ENCODE measurements at places on chromosomes 13 and 19.

GRCh38 chr13:112674412-112675365 lies 15.1 kb upstream of the ATP11A start:
- no peak for DNase-seq

DNA sequence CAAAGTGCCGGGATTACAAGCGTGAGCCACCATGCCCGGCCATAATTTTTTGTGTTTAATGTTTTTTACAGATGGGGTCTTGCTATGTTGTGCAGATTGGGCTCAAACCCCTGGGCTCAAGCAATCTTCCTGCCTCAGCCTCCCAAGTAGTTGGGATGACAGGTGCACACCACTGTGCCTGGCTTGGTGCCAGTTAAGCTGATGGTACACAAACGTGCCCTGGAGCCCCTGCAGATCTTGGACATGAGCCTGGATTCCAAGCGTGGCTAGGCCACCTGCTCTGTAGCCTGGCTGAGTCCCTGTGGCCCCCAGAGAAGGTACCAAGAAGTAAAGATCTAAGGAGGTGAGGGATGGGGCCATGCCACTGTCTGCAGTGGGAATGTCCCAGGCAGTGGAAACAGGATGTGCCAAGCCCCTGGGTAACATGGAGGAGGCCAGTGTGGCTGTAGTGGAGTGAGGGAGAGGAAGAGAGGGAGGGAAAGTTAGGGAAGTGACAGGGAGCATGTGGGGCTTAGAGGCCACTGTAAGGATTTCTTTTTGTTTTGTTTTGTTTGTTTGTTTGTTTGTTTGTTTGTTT lies 7.0 kb downstream of the PRODH2 start:
- DNase-seq, result no peak

GRCh38 chr19:10637894-10638293 lies 12.5 kb downstream of the SLC44A2 start:
- no peak for DNase-seq

- DNase-seq, result peak; percentile 2
Measured at GRCh38 chr19:42261763-42262162, 6.8 kb upstream of the ERF start.

- DNase-seq, result no peak
Measured at GRCh38 chr13:79998381-79998880, 342.5 kb downstream of the SPRY2 start.

- no peak for DNase-seq
Measured at GRCh38 chr13:84098273-84098672, 216.0 kb upstream of the SLITRK1 start.

GRCh38 chr19:34428549-34429285 lies 536 bp downstream of the UBA2 start:
- DNase-seq, result peak; percentile 36

DNA sequence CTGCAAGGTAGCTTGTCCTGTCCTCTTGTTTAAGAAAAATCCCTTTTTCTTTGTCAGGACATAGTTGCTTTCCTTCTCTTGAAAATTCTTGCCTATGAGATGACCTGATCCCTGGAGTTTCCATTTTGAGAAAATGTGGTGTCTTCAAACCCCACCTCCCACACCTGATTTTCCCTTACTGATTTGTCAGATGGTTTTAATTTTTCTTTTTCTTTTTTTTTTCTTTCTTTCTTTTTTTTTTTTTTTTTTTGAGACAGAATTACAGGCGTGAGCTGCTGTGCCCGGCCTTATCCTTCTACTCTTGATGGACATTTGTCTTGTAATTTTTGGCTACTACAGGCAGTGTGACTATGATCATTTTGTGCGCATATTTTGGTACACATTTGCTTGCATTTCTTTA lies 1.2 kb downstream of the ZNF345 start:
- DNase-seq, result no peak

- DNase-seq, result no peak
Measured at GRCh38 chr13:72435251-72435650, 292.2 kb downstream of the MZT1 start.
